ENCODE measurements at places on chromosomes 5 and 9.

DNA sequence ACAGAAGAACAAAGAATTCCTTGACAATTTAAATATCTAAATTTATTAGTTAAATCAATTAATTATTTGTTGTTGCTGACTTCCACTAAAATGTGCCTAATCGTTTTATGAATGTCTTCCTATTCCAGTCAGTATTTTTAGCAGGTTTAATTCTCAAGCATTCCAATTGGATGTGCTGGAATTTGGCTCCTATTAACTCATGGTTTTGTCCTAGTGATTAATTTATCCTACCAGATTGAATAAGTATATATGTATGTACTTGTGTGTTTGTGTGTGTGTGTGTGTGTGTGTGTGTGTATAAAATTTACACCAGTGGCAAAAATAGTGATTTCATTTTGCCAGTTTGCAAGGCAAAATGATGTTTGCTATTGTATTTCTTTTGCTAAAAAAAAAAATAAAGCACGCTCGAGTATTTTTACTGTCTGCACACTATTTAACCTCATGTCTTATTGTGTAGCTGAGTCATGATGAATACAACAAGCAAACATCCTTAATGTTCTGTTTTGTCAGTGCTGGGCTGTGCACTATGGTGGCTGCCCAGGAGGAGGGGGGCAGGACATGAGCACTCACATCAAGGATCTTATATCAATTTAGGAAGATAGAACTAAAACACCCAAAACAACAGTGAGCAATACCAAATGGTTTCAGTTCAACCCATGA is 375.5 kb downstream of the PDE4D start:
- H3K27me3 ChIP-seq = no peaks in the 10 kb centered on the region
- H3K27ac ChIP-seq = no peak overlapping the region
- H3K36me3 ChIP-seq = no peaks in the 10 kb centered on the region
- DNase-seq = no peak
- H3K4me3 ChIP-seq = no peak overlapping the region

DNA sequence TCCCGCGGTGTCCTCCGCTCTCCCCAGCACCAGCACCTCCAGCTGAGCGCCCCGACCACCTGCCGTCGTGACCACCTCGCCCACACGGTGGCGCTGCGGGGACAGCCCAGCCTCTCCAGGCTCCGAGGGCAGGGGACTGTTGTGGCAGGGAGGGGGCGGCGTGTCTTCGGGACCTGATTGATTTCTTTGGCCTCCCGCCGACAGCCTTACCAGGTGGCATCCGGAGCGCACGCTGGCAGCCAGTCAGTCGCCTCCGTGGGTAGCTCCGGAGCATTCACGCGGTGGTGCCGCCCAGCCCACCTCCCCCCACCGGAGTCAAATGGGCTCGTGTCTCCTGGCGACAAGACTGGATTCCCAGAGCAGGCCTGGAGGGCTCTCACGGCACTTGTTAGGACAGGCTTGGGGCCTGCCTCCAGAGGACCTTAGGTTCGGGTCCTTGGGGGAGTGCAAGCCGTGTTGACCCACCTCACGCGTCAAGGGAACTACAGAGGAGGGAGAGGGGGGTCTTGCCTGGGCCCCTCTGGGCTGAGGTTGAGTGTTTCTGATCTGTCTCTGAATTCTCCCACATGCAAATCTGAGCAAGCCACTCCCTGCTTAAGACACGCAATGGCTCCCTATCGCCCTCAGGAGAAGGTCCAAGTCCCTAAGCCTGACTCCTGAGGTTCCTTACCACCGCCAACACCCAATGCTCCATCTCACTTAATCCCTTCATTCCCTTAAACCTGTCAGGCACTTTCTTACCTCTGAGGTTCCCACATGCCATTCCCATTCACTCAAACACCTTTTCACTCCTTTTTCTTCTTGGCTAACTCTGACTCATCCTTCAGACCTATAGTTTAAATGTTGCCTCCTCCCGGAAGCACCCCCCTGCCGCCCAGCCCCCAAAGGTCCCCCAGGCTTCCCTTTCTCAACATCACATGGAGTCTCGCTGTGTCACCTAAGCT is 51.2 kb upstream of the GGTA1 start:
- no peaks in the 10 kb centered on the region for H3K27me3 ChIP-seq
- H3K27ac ChIP-seq = no peak overlapping the region
- H3K4me3 ChIP-seq = peak overlapping the region; percentile 33

DNA sequence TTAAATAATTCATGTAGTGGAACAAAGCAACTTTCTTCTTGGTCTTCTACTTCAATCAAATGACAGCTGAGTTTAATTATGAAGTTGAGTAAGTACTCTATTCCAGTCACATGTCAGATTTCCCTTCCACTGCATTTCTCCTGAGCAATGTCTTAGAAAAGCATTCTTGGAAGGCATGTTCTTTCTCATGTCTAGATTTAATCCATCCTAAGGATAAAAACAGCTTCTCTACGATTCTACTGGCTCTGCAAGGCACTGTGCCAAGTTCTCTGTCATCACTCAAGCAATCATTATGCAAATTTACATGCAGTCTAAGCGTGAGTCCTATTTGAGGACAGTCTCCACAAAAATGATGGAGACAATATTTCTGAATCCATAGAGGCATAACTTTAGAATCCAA is 142.4 kb downstream of the YIPF5 start:
- peak; percentile 57 for DNase-seq
- H3K27ac ChIP-seq = no peak overlapping the region
- no peaks in the 10 kb centered on the region for H3K36me3 ChIP-seq
- H3K4me1 ChIP-seq = peaks cover 7% of the 10 kb centered on the region
- H3K27me3 ChIP-seq = no peaks in the 10 kb centered on the region

- H3K4me3 ChIP-seq = no peak overlapping the region
- H3K27ac ChIP-seq = no peak overlapping the region
- no peak for DNase-seq
- peaks cover 11% of the 10 kb centered on the region for H3K4me1 ChIP-seq
These were observed 38.3 kb upstream of the TIFAB start for GRCh38 chr5:135490245-135491037.

GRCh38 chr9:13088720-13089427 is 190.6 kb downstream of the MPDZ start:
- H3K4me1 ChIP-seq = no peaks in the 10 kb centered on the region
- H3K4me3 ChIP-seq = no peak overlapping the region
- no peaks in the 10 kb centered on the region for H3K27me3 ChIP-seq
- H3K27ac ChIP-seq = no peak overlapping the region
- DNase-seq = peak; percentile 76

DNA sequence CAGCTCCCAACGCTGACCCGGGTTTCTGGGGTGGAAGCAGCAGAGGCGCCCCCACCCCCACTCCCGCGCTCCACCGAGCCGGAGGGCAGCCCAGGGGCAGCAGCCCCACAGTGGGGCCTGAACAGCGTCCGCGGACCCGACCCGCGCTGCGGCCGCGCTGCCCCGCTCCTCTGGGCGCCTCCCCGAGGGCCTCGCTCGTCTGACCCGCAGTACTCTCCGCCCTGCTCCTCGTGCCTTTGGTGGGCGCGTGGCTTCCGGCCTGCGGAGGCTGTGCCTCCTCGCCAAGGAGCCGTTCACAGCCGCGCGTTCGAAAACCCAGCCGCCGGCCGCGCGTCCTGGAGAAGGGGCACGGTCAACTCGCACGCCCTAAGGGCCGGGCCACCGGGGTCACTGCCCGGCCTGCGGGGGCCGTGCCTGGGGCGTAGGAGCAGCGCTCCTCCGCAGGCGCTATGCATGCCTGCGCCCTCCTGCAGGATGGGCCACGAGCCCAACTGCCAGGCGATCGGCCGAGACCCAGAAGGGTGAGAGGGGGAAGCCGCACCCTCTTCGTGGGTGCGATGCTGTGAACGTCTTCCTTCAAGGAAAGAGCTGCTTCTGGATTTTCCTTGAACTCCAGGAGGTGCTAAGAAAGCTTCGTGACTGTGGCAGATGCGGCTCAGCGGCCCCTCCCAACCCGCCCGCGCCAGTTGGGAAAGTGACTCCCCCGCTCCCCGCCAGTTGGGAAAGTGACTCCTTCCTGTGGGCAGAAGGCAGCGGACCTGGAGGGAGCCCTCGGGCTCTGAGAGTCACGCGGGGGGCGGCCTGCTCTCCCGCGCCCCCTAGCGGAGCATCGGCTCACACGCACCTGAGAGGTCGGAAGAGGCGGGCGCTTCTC is 82.7 kb downstream of the HSD17B3 start:
- no peak overlapping the region for H3K4me3 ChIP-seq
- no peaks in the 10 kb centered on the region for H3K36me3 ChIP-seq
- H3K4me1 ChIP-seq = no peaks in the 10 kb centered on the region
- DNase-seq = peak; percentile 39
- peaks cover 4% of the 10 kb centered on the region for H3K27me3 ChIP-seq

DNA sequence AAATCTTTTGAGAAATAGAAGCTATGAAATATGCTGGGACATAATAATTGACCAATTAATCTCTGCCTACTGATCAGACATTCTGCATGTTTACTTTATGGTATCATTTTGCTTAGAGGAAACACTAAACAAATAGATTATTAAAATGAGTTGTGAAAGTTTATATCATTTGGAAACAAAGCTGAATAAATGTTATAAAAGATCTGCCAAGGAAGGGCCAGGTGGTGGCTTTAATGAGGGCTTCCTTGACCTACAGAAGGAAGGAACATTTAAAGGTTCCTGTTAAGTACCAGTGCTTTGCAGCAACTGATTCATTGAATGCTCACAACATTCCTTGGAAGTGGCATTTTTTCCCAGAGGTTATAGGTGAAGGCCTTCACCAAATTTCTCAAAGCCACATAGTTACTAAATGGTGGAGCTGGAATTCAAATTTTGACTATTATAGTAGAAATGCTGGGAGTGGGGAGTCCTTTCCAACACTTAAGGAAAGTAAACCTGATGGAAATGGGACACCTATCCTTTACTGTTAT is 250.7 kb downstream of the GABRB2 start:
- no peak overlapping the region for H3K4me3 ChIP-seq
- no peaks in the 10 kb centered on the region for H3K4me1 ChIP-seq
- no peaks in the 10 kb centered on the region for H3K27me3 ChIP-seq

GRCh38 chr9:130138171-130138653 is 34.0 kb upstream of the NCS1 start:
- H3K27ac ChIP-seq = no peak overlapping the region
- H3K4me3 ChIP-seq = no peak overlapping the region
- DNase-seq = no peak
- no peaks in the 10 kb centered on the region for H3K4me1 ChIP-seq

GRCh38 chr9:97831843-97832636 is 21.0 kb upstream of the FOXE1 start:
- peaks cover 50% of the 10 kb centered on the region for H3K27me3 ChIP-seq
- no peak for DNase-seq
- H3K4me1 ChIP-seq = no peaks in the 10 kb centered on the region
- H3K4me3 ChIP-seq = no peak overlapping the region
- H3K27ac ChIP-seq = no peak overlapping the region

DNA sequence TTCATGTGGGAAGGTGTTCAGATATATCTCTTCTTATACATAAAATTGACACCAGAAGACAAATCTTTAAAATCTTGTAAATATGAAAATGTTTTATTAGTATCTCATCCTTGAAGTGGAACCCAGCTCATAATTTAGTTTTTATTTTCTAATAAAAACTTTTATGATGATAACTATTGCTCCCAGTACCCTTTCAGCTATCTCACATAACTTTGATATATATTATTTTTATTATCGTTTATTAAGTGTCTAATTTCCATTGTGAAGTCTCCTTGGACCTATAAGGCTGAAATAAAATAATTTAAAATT is 16.0 kb downstream of the PCDHB15 start:
- no peaks in the 10 kb centered on the region for H3K4me1 ChIP-seq
- H3K27ac ChIP-seq = no peak overlapping the region
- no peak for DNase-seq
- H3K36me3 ChIP-seq = no peaks in the 10 kb centered on the region
- no peaks in the 10 kb centered on the region for H3K27me3 ChIP-seq

All from A673 (cell line).